HT1080 (cell line): ENCODE measurements at places on chromosomes 2 and 18. TPM values are rescaled to one million over a fixed set of nuclear protein-coding genes. Genes with fewer than 3 reads are reported as not detected.

GRCh38 chr2:230891509-230891908 lies 26.8 kb downstream of the ITM2C start:
- DNase-seq: peak; percentile 11

The SCN9A gene
- total RNA-seq: 1.1 and 1.8 TPM in 2 replicates

- no peak for DNase-seq
Measured at GRCh38 chr2:230913406-230914143, 11.5 kb downstream of the GPR55 start.

DNA sequence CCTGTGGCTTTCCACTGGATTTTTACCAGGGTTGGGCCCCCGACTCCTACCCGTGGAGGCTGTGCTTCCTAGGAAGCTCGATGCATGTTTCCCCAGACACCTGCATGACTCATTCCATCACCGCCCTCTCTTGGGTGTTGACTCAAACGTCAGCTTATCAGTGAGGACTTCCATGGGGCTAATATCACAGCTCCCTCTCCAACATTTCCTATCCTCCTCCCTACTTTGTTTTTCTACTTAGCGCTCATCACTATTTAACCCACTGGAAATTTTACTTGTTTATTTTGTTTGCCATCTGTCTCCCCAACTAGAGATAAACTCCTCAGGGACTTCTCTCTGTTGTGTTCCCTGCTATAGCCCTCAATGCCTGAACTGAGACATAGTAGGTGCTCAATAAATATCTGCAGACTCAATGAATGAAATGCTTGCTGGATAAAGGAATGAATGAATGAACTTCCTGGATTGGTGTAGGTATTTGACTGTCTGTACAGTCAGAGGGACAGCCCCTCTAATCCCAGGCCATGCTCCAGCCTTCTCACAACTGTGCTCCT lies 89.7 kb upstream of the MSH2 start:
- peak; percentile 47 for DNase-seq

GRCh38 chr2:53182601-53183000 lies 585.0 kb upstream of the CHAC2 start:
- DNase-seq: no peak

DNA sequence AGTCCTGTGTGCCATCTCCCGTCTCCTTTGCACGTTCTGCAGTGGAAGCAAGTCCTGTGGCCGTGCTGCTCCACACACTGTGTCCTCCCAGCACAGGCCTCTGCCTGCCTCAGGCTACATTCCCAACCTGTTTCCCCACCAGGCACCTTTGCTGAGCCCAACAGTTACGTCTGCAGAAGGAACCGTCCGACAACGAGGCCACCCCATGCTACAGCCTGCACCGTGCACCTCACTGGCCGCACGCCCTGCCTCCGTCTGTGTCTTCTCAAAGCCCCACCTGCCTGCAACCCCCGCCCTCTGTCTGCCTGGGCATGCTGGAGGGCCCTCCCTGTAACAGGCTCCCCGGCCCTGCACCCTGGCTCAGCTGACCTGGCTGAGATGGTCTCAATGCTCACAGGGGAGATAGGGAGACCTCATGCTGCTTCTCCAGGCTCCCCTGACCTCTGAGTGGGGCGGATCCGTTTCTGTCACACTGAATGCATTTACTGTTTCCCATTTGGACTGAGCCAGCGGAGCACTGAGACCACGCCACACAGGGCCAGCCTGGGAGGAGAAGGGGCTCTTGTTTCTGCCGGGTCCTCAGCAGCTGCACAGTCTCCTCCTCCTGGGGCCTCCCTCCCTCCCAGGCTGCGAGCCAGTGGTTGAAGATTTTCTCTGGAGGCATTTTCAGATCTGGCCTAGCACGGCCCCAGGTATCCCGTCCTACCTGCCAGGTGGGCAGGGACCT lies 109.1 kb upstream of the OTOS start:
- no peak for DNase-seq

DNA sequence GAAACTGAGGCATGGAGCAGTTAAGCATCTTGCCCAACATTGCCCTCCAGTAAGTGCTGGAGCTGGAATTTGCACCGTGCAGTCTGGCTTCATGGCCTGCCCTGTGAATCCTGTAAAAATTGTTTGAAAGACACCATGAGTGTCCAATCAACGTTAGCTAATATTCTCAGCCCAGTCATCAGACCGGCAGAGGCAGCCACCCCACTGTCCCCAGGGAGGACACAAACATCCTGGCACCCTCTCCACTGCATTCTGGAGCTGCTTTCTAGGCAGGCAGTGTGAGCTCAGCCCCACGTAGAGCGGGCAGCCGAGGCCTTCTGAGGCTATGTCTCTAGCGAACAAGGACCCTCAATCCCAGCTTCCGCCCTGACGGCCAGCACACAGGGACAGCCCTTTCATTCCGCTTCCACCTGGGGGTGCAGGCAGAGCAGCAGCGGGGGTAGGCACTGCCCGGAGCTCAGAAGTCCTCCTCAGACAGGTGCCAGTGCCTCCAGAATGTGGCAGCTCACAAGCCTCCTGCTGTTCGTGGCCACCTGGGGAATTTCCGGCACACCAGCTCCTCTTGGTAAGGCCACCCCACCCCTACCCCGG lies 1.3 kb downstream of the PROC start:
- no peak for DNase-seq

DNA sequence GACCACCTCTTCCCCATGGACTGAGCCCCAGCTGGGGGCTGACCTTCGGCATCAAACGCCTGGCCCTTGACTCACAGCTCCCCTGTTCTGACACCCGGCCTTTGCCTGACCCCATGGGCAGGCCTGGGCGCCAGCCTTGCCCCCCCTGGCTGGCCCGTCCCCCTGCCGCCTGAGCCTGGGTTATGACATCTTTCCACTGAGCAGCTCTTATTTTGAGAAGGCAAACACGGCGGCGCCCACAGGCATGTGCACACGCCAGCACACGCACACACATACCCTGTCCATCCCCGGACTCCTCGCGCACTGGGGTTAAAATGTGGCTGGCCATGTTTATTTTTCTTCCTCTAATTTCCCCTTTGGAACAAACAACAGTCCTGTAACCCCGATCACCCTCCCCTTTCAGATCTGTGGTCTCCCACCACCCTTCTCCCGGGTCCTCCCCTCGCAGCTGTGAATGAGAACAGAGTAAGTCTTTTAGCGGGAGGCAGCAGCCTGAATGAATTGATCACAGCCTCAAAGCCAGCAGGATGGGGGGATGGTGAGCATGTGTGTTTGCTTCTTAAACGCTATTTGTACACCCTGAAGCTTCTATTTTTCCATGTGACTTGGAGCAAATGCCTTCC lies 11.8 kb upstream of the ATOH8 start:
- DNase-seq: peak; percentile 70

The GCC2 gene
- total RNA-seq: 8.0 and 10.3 TPM in 2 replicates

DNA sequence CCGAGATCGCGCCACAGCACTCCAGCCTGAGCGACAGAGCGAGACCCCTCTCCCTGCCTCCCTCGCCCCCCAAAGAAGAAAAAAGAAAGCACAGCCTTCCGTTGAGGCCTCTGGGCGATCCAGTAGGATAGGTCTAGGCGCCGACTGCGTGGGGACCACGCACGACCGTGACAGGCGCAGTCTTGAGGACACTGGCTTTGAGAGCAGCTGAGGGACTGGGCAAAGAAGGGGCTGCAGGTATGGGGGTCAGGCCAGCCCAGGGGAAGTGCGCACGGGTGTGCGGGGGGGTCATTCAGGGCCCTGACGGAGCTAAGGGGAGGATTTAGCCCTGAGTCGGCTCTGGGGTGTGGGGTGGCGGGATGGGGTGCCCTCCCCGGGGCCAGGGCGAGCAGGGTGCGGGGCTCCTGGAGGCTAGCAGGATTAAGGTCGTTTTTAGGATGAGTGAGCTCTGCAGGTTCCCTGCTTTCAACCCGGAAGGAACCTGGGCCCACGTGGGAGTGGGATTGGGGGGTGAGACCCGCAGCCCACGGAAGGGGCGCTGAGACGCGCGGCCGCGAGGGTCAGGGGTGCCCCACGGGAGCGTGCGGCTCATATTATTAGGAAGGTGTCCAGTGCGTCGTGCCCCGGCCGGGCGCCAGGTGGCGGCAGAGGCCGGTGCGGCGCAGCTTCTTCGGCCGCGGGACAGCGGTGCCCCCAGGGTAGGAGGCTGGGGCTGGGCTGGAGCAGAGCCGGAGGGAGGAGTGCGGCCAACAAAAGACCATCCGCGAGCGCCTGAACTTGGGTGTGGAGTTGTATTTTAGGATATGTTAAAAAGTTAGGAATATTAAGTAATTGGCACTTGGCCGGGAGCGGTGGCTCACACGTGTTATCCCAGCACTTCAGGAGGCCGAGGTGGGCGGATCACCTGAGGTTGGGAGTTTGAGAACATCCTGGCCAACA lies 20.5 kb upstream of the ZNF236 start:
- DNase-seq: peak; percentile 66

- peak; percentile 96 for DNase-seq
Measured at GRCh38 chr2:75595541-75596395, 35.0 kb upstream of the EVA1A start.

GRCh38 chr2:236631856-236632291 lies 62.2 kb downstream of the ACKR3 start:
- DNase-seq: no peak

The IMPA2 gene
- 0.93 and 3.2 TPM in 2 replicates for total RNA-seq

DNA sequence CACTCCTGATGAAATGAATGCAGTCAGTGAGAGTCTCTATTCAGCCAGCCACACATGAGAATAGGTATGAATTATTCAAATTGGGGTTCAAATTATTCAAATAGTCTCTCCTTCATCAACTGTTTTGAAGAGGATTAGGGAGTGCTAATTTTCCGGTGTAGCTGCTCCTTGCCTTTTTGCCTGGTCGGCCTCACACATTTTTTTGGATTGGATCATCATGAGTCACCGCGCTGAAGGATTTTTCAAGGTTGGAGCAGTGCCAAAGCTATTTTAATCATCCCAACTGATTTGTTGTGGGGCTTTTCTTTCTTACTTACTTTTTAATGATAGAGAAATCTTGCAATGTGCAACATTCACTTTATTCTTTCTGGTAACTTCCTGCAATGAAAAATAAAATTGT lies 2.4 kb upstream of the DTNA start:
- peak; percentile 93 for DNase-seq

GRCh38 chr18:10437837-10438236 lies 16.6 kb upstream of the APCDD1 start:
- DNase-seq: no peak

- peak; percentile 52 for DNase-seq
Measured at GRCh38 chr2:34104601-34105000, 505.5 kb upstream of the FAM98A start.

DNA sequence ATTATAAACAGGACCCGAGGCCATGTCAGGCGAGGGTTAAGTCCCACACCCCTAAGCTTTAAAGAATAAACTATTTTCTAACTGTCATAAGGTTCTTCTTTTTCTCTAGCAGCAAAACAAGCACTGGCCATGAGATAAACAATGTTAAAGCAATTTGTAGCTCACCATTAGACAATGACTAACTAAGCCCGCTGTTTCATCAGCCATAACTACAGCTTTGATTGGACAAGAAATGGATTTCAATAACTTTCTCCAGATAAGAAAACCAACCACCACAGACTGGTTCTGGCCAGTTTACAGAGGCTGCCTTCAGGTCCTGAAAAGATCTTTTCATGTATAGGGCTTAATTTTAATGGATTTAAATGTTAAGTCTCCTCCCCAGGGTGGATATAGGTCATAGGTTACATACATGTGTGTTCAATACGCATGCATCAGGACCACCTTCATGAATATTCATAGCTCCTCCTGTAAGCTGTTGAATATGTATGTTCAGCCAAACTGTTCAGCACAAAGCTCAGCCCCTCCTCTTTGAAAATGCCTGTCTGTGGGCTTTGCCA lies 108.7 kb upstream of the RAB6C start:
- DNase-seq: no peak

- no peak for DNase-seq
Measured at GRCh38 chr2:72413716-72414115, 266.1 kb upstream of the CYP26B1 start.

The IL1F10 gene
- total RNA-seq: not detected in 2 replicates

- no peak for DNase-seq
Measured at GRCh38 chr2:67752199-67752598, 310.6 kb downstream of the C1D start.

DNA sequence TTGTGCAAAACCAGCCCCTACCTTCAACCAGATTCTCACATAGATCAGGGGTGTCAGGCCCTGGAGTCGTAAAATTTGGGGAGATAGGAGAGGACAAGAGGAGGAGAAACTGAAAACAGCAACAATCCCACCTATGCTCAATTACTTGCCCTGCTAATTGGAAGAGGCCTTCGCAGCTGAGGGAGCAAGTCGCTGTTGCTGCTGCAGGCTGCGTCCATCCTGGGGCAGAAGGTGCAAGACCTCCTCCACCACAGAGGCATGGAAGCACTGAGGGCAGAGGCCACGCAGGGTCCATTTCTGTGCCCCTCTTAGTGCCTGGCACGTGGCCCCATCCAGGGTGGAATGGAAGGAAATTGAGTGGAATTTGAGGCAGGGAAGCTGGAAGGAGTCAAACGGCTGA lies 36.5 kb downstream of the CNGA3 start:
- DNase-seq: no peak

The HOXD12 gene
- 0.10 TPM in 1 of 2 replicates, not detected in the other for total RNA-seq

- peak; percentile 91 for DNase-seq
Measured at GRCh38 chr2:217714287-217714751, 288.5 kb downstream of the TNS1 start.

The MC5R gene
- not detected in 2 replicates for total RNA-seq

- no peak for DNase-seq
Measured at GRCh38 chr2:20592106-20593071, 58.5 kb downstream of the HS1BP3 start.

The DYNAP gene
- 0.03 TPM in 1 of 2 replicates, not detected in the other for total RNA-seq

- DNase-seq: no peak
Measured at GRCh38 chr2:226151157-226151556, 648.5 kb downstream of the IRS1 start.

The KANSL3 gene
- total RNA-seq: 13.1 and 13.2 TPM in 2 replicates

- DNase-seq: no peak
Measured at GRCh38 chr2:231887756-231888155, 38.4 kb downstream of the NPPC start.

DNA sequence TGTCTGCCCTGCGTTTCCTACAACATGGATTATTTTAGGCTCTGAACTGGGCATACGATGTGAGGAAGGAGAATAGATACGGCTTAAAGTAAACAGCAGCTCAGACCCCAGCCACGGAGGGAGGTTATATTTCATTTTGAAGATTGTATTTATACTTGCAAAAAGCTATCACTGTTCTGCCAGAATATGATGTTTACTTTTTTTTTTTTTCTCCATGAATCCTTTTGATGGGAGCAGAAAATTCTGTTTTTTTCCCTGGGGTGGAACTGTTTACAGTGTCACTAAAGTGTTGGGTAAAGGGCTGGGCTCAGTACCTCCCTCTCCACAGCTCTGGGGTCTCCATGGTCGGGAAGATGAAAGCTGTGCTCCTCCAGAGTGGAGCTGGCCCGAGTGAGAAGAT lies 13.1 kb downstream of the PCARE start:
- DNase-seq: no peak

- DNase-seq: peak; percentile 55
Measured at GRCh38 chr18:24488824-24489493, 28.5 kb downstream of the HRH4 start.

The CD28 gene
- 0.03 TPM in 1 of 2 replicates, not detected in the other for total RNA-seq

GRCh38 chr2:200317975-200318374 lies 11.5 kb downstream of the SPATS2L start:
- no peak for DNase-seq

The HOXD10 gene
- 8.6 and 10.5 TPM in 2 replicates for total RNA-seq

GRCh38 chr2:197847651-197848401 lies 43.4 kb downstream of the PLCL1 start:
- no peak for DNase-seq

The MAP3K19 gene
- total RNA-seq: not detected in 2 replicates
